Peyer's patch (tissue), 4 donors: ENCODE measurements at places on chromosomes 5 and 9. TPM values are rescaled to one million over a fixed set of nuclear protein-coding genes. Genes with fewer than 3 reads are reported as not detected.

DNA sequence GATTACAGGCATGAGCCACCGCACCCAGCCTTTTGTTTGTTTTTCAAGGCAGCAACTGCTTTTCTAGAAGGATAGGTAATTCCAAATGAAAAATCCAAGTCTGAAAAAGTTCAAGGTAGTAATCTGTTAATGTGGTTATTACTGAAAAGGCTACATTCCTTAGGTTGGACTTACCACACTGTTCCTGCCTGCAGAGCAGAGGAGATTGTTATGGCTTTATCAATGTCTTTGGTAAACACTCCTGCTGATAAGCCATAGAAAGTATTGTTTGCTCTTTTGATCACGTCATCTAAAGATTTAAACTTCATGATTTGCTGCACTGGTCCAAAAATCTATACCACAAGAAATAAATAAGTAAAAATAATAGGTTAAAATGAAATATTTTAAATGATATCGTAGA is 43.4 kb downstream of the ALDH1A1 start:
- no peak overlapping the region for H3K27ac ChIP-seq
- H3K4me3 ChIP-seq, result no peak overlapping the region
- DNase-seq, result no peak

GRCh38 chr5:113122053-113122452 is 145.5 kb downstream of the DCP2 start:
- no peak for DNase-seq
- H3K36me3 ChIP-seq, result no peaks in the 10 kb centered on the region
- H3K4me3 ChIP-seq, result no peak overlapping the region
- no peaks in the 10 kb centered on the region for H3K4me1 ChIP-seq
- no peak overlapping the region for H3K27ac ChIP-seq

DNA sequence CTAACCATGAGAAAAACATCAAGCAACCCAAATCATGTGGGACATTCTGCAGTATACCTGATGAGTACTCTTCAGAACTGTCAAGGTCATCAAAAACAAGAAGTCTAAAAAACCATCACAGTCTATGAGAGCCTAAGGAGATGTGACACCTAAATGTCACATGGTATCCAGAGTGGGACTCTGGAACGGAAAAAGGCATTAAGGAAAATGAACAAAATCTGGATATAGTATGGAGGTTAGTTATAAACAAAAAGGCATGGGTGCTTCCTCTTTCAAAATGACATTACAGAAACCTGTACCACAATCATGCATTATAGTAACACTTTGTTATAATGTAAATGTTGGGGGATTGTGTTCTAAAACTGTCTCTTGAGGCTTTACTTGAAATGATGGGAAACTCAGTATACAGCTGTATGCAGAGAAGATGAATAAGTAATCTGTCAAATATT is 47.4 kb downstream of the PRKACG start:
- H3K4me3 ChIP-seq, result no peak overlapping the region
- no peaks in the 10 kb centered on the region for H3K4me1 ChIP-seq
- no peak overlapping the region for H3K27ac ChIP-seq
- H3K36me3 ChIP-seq, result no peaks in the 10 kb centered on the region
- no peak for DNase-seq

Gene WNK2
- 155 TPM for total RNA-seq

Gene KCNN2
- total RNA-seq, result not detected

Gene KIF20A
- 2.3 TPM for total RNA-seq

Gene SPATA31C1
- not detected for total RNA-seq

Gene SLC28A3
- total RNA-seq, result 8.4 TPM
